ENCODE measurements at places on chromosomes 6 and 20. TPM values are rescaled to one million over a fixed set of nuclear protein-coding genes. Genes with fewer than 3 reads are reported as not detected.

Gene C6orf132
- polyA plus RNA-seq, result 0.03 TPM

Gene RBM24
- not detected for polyA plus RNA-seq

Gene CDSN
- polyA plus RNA-seq, result not detected

Gene WFDC10B
- polyA plus RNA-seq, result not detected

DNA sequence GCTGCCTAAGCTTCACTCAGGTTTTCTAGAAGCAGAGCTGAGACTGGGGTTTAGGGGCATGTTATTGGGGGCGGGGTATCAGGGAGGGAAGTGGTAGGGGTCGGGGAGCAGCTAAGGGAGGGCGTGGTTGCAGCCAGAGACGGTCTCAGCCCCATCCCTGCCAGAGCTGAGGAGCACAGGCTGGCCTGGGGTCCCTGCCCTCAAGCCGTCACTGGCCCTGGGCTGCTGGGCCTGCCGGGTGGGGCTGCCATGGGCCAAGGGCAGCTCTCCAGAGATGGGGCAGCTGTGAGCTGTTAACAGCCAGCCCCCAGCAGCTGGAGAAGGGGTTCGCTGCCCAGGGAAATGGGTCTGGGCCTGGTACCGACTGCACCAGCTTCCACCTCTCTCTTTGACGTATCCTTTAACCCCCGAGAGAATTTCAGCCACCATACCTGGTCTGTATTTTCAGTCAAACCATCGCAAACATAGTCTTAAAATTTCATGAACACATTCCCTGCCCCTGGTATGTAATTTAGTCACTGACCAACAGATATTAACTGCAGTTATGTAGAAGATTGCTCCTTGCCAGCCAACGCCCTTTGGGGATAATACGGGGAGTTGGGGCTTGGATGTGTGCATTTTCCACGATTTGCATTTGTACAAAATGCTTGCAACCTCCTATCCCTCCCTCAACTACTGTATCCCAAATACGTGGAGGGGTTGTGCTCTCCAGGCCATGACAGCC, 253.4 kb downstream of the TAF4 start:
- H3K27ac ChIP-seq, result no peak overlapping the region
- H3K4me3 ChIP-seq, result no peak overlapping the region
- H3K36me3 ChIP-seq, result no peaks in the 10 kb centered on the region
- H3K27me3 ChIP-seq, result no peaks in the 10 kb centered on the region
- H3K4me1 ChIP-seq, result no peaks in the 10 kb centered on the region
- no peak for DNase-seq

DNA sequence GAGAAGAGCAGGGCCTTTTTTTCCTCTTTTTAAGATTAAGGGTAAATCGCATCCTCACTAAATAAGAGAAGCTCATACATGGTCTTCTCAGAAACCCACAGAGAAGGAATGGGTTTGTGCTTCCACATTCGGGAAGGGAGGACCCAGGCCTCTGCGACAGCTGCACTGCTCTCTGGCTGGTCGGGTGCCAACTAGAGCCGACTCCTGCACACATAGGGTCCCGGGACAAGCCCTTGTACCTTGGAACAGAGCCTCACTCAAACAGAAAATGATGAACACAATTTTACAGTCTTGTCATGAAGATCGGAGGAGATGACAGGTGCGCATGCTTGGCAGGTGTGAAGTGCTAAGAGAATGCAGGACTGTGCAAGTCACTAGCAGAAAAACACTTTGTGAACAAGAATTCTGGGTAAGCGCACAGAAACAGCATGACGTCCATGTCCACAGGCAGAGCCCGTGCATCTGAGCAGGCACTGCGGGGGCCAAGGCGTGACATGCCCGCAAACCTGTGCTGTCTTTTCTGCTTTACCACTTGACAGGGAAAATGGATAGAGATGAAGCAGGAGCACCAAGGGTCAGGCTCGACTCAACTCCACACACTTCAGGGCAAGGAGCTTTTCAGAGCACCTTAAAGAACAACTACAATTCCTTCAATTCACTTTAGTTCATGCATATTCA, 101.0 kb upstream of the MPC1 start:
- no peak overlapping the region for H3K27ac ChIP-seq
- no peaks in the 10 kb centered on the region for H3K27me3 ChIP-seq
- no peak for DNase-seq
- H3K4me1 ChIP-seq, result peaks cover 10% of the 10 kb centered on the region

DNA sequence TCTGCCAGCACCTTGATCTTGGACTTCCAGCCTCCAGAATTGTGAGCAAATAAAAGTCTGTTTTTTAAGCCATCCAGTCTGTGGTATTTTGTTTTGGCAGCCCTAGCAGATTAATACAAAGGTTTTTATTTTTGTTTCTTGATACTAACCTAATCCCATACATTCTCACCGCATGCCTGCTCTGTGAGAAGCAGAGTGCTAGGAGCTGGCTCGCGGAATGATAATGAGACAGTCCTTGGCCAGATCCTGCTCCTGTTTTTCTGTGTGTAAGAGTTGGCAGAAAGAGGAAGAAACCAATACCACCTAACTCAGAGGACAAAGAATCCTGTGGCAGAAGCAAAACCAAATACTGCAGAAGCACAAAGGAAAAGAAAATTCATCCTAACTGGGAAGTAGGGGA, 82.6 kb downstream of the KIF16B start:
- no peaks in the 10 kb centered on the region for H3K36me3 ChIP-seq
- no peaks in the 10 kb centered on the region for H3K27me3 ChIP-seq
- no peak overlapping the region for H3K4me3 ChIP-seq
- H3K27ac ChIP-seq, result peak overlapping the region; percentile 46
- DNase-seq, result no peak
- H3K4me1 ChIP-seq, result peaks cover 16% of the 10 kb centered on the region

DNA sequence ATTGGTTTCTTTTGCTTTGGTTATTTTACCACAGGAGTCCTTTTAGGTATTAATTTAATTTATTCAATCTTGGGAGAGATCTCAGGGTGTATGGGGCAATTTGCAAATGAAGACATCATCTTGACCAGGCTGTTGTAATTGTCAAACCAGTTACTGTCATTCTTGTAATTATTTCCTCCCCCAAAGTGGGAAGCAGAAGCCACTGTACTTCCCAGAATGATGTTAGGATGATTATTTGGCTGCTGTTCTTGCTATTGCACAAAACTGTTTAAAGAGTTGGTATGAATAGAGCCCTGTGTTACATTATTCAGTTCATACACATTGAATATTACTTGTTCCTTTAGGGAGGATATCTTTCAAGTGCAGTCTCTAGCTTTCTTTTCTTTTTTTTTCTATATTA, 1.7 kb downstream of the TAAR6 start:
- no peak overlapping the region for H3K4me3 ChIP-seq
- H3K27me3 ChIP-seq, result peaks cover 2% of the 10 kb centered on the region
- no peak for DNase-seq
- H3K36me3 ChIP-seq, result no peaks in the 10 kb centered on the region

DNA sequence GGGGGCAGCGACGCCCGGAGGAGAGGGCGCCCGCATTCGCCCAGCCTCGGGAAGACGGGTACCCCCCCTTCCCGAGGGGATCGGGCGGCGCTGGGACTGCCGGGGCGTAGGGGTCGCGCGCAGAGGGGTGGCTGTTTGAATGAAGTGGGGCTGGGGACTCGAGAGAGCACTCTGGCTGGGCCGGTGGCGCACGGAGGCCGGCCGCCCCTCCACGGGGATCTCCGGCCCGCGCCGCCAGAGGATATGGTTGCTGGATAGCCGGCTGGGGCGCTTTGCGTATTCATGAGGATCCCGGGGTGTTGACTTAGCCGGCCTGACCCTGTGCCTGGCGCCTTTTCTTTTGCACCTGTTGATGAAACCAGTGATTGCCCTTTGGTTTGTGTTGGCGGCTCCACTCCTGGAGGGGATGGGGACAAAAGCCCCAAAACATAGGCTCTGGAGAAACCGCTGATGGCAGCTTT, 469 bp downstream of the SYNJ2 start:
- H3K4me1 ChIP-seq, result peaks cover 41% of the 10 kb centered on the region
- peaks cover 28% of the 10 kb centered on the region for H3K27me3 ChIP-seq
- H3K4me3 ChIP-seq, result peak overlapping the region; percentile 41
- peak; percentile 10 for DNase-seq
